ENCODE measurements at places on chromosomes 6 and 20.

DNA sequence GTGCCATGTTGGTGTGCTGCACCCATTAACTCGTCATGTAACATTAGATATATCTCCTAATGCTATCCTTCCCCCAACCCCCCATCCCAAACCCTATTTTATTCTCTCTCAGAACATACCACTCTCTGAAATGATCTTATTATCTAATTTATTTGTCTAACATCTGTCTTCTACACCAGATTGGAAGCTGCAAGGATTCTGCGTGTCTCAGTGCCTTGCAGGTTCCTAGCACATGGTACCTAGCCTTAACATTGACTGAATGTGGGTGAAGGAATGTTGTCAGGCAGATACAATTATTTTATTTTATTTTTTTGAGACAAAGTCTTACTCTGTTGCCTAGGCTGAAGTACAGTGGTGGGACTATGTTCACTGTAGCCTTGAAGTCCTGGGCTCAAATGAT, 124.9 kb downstream of the BCAS1 start:
- DNase-seq, result no peak

- DNase-seq, result no peak
Observed at GRCh38 chr20:33113387-33113908, 34.0 kb downstream of the BPIFB4 start.

GRCh38 chr6:17883665-17884497, 103.6 kb downstream of the KIF13A start:
- no peak for DNase-seq

DNA sequence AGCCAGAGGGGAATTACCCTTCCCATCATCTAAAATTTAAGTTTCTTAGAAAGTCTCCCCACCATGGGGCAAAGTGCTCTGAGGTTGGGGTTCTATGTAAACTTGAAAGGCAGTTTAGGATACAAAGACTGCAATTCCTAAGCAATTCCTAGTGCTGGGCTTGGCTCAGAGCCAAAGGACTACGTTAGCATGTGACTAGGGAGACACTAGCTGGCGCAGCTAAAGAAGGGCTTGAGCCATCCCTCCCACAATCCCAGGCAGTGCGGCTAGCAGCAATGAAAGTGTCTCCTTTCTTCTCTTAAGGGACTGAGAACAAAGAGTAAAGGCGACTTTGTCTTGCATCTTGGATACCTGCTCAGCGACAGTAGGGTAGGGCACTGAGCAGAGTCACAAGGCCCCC, 306.6 kb upstream of the FKBP1C start:
- peak; percentile 4 for DNase-seq

DNA sequence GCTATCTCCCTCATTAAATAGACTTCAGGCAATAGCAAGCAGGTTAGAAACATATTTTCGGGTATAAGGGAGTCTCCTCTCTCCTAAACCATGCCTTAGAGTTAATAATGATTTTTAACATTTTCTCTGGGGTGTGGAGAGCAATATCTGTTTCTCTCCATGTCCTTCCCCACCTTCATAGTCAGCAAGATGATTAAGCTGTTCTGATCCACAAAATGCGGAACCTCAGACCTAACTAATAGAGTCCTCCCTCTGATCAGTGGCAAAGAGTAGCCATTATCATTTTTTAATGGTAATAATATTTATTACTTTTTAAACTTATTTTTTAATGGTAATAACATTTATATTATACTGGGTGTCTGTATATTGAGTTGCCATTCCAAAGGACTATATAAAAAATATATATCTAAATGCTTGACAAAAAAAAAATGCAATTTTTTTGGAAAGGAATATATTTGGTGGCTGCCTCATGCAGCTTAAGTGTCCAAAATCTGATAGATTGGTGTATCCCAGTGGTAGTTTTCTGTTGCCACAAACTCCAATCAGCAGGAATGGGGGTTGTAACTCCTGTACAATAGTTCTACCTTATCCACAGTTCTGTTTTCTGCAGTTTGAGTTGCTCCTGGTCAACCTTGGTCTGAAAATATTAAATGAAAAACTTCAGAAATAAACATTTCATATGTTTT, 14.0 kb upstream of the BTN3A2 start:
- no peak for DNase-seq

GRCh38 chr20:48190757-48191156, 405.5 kb upstream of the SULF2 start:
- DNase-seq, result no peak

- no peak for DNase-seq
Observed at GRCh38 chr20:2350606-2351005, 30.1 kb upstream of the TGM6 start.

DNA sequence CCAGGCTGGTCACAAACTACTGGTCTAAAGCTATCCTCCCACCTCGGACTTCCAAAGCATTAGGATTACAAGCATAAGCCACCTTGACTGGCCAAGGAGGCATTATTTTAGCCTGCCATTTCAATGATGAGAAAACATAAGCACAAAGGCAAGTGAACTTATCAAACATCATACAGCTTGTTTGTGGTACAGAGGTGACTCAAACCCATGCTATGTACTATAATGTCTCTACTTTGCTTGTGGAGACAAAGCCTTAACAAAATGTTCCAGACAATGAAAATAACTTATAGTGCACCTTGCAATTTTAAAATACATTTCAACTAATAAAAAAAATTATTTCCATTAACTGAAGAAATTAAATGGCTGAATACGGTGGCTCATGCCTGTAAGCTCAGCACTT, 26.2 kb downstream of the HDAC2 start:
- no peak for DNase-seq

GRCh38 chr6:39821046-39821740, 29.0 kb downstream of the DAAM2 start:
- DNase-seq, result no peak

DNA sequence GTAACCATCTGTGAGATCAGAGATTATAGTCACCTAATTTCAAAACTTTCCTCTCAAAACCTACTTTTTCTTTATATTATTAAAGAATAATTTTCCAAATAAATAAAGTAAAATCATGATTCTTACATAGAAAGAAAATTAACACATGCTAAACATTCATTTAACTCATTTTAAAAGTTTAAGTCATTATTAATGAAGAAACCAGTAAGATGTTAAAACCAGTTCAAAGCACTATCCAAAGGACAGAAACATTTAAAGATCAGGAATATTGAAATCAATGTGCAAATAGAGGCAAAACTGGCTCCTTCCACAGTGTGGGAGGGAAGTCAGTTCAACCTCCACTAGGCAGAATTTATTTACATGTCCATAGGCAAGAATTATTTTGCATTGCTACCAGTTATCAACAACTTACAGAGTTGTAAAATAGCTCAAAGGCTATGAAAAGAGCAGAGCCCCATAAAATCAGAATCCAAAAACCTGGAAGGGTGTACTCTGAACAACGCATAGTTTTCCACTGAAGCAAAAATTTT, 146.9 kb downstream of the KHDC1L start:
- DNase-seq, result no peak

DNA sequence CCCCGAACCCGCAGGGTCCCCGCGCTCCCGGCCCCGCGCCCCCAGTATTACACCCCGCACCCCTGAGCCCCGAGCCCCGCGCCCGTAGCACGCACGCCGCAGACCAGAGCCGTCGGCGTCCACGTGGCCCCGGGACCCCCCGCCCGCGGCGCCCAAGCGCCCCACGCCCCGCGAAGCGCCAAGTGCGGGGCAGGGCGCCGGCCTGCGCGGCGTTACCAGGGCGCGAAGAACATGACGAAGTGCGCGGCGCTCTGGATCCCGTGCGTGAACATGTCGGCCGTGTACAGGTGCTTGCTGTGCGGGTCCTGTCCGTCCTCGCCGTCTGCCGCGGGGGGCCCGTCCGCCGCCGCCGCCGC, 312 bp downstream of the TXNDC5 start:
- no peak for DNase-seq

GRCh38 chr20:12699374-12700228, 309.2 kb upstream of the SPTLC3 start:
- DNase-seq, result peak; percentile 23

DNA sequence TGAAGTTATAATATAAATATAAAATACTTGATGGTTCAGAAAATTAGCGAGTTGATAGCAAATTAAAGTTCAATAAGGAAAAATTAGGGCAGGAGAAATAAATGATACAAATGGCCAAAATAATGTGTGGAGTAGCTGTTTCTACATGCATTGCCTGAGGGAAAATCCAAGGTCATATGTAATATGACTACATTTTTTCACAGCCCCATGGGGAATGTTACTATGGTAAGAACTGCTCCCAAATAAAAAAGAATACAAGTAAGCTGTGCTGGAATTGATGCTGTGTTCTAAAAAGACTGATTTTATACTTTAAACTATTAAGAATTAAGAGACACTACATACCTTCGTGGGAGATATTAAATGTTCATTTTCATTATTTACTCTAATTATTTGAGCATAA, 34.1 kb downstream of the MEI4 start:
- DNase-seq, result no peak

DNA sequence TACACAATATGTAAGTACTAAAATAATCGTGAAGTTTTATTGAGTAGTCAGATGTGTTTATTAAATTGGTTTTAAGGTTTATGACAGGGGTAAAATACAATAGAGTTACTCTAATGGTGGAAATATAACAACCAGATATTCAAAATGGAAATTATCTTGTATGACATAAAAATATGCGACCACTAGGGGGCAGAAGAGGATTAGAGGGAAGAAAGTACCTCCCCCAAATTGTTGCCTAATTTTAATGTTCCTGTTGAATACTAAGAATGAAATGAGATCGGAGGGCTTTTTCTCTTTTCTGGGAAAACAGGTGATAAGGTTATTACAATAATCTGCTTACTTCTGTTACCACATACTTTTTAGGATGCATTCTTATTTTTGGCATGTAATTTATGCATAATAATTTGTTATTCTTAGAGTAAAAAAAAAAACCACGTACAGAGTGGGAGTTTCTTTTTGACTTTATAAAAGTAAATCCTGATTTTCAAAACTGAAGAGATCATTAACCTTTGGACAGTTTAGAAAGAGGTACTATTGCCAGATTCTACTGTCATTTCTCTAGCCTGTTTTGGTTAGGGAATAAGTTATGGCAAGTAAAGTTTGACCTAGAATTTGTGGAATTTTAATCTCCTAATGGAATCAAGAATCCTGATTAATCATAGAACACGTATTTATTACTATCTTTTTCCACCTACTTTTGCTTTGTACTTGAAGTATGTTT, 159.2 kb downstream of the CD109 start:
- peak; percentile 68 for DNase-seq

GRCh38 chr6:128712898-128713297, 170.0 kb upstream of the LAMA2 start:
- no peak for DNase-seq

- peak; percentile 9 for DNase-seq
Observed at GRCh38 chr6:15930207-15930606, 198.7 kb upstream of the MYLIP start.

DNA sequence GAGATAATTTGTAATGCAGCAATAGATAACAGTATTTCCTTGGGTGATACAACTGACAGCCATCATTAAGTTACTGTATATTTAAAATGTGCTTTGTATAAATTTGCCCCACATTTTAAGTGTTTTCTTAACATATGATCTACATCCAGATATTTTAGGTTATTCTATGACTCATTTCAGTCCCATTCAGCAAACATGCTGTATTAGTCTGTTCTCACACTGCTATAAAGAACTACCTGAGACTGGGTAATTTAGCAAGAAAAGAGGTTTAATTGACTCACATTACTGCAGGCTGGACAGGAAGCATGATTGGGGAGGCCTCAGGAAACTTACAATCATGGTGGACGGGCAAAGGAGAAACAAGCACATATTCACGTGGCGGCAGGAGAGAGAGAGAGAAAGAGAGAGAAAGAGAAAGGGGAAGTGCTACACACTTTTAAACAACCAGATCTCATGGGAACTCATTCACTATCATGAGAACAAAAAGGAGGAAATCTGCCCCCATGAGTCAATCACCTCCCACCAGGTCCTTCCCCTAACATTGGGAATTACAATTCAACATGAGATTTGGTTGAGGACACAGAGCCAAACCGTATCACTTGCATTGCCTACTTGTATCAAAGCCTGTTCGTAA, 9.6 kb upstream of the CHD6 start:
- DNase-seq, result no peak

Data from NCI-H1105 treated with DMSO at 0.1 percent for 48 hours (cell line).